Stimulated activated CD4-positive, alpha-beta T cell treated with anti-CD3 and anti-CD28 coated beads, Interleukin-1b, Interleukin-23, amount 100 ng/mL, for 48 hours (primary cell): ENCODE measurements at places on chromosomes 12 and 14.

GRCh38 chr14:77271113-77271710 lies at the start of gene NGB:
TSS of gene NGB (minus strand) at chr14:77271206. CDS start at chr14:77270937, 269 bp downstream.
- no peak for DNase-seq

- DNase-seq: no peak
Observed at GRCh38 chr14:36952689-36953088, 219.7 kb downstream of the SLC25A21 start.

DNA sequence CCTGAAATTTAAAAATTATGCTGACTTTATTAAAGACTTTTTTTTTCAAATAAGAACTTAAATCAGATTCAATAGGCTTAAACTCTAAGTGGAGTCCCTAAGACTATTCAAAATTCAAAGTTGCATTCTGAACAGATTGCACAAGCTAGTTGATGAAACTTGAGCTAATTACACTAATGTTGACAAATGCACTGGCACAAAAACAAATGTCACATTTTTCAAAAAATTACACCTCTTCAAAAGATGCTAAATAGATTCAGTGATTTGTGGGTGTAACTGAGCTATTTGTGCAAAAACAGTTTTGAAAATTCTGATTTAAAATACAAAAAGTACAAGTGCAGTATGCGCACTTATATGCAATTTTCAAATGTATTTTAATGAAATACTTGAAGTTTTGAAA lies 205.4 kb downstream of the RERGL start:
- no peak for DNase-seq

GRCh38 chr14:103472939-103473338 lies 49.7 kb downstream of the CKB start:
- DNase-seq: no peak

DNA sequence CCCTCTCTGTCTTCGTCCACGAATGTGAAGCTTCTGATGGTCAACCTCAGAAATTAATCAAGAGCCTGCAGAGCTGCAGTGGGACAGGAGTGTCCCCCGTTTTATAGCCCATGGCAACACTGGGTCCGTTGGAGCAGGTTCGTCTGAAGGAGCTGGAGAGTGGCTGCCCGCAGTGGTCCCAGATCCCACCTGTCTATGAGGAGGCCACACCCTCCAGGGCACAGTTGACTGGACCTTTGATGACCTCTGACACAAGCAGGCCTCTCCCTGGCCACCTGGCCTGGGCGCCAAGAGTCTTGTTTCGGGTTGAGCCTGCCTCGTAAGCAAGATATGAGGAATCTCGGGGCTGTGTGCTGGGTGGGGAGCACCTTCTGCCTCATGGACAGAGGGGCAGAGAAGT lies 100.7 kb upstream of the SFSWAP start:
- no peak for DNase-seq

GRCh38 chr12:124689631-124690030 lies 122.2 kb upstream of the NCOR2 start:
- no peak for DNase-seq

DNA sequence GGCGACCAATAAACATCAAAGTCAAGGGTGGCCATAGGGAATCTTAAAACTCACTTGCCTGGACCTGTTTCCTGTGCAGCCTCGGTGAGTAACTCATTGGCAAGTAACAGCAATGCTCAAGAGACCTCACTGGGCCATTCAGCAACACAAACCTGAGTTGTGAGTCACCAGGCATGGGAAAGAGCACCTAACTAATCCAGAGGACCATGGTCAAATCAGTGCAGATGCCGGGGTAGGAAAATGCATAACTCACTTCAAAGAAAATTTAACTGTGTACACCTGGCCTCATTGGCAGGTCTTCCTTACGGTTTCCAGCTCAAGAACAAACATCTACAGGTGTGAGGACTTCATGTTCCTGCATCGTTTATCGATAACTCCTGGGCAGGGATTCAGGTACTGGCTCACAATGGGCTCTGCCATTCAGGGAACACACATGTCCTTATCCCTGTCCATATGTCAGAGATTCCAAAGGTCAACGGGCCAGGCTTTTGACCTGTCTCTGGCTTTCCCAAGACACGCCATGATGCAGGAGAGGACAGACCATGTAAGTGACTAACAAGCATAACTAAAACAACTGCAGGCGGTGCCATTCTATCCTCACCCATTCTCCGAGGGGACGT lies 211.8 kb downstream of the ANO2 start:
- no peak for DNase-seq

DNA sequence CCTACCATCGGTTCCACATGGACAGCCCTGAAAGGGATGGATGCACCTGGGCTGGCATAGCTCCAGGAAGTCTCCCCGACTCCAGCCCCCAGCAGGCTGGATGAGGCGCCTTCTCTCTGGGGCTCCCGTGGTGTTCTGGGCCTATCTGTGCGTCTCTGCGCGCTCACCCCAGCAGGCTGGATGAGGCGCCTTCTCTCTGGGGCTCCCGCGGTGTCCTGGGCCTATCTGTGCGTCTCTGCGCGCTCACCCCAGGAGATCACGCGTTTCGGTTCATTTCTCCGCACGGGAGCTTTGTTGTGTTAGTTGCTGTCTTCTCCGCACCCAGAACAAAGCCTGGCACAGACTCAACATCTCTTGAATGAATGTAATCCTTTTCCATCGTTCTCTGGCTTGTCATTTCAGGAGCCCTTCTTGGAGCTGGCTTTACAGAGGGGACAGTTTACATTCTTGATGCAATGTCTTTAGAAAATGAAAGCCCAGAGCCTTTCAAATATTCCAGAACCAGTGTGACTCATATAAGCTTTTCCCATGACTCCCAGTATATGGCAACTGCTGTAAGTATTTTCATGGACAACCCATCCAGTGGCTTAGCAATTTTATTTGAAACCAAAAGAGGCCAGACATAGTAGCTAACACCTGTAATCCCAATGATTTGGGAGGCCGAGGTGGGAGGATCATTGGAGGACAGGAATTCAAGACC lies 40.3 kb downstream of the CFAP251 start:
- no peak for DNase-seq

- DNase-seq: no peak
Observed at GRCh38 chr12:110205931-110206330, 75.1 kb upstream of the ATP2A2 start.
